Smooth muscle cell of trachea (primary cell): ENCODE measurements at places on chromosomes 7 and 10. TPM values are rescaled to one million over a fixed set of nuclear protein-coding genes. Genes with fewer than 3 reads are reported as not detected.

The SCART1 gene
- 3.0 and 3.9 TPM in 2 replicates for total RNA-seq

The CYCS gene
- 16.4 and 24.3 TPM in 2 replicates for total RNA-seq

The TMEM236 gene
- total RNA-seq = under 0.01 TPM in 2 replicates

The PRF1 gene
- total RNA-seq = not detected in 2 replicates

The GNAT3 gene
- not detected in 2 replicates for total RNA-seq

The ZNF488 gene
- total RNA-seq = under 0.01 TPM in 1 of 2 replicates, not detected in the other

The TMEM176B gene
- 0.66 TPM in 1 of 2 replicates, not detected in the other for total RNA-seq

The HACD1 gene
- total RNA-seq = 18.2 and 20.2 TPM in 2 replicates

The CTAGE4 gene
- total RNA-seq = 1.3 and 2.0 TPM in 2 replicates

The LRRC4 gene
- total RNA-seq = 0.29 and 0.33 TPM in 2 replicates

The TWIST1 gene
- total RNA-seq = 76.5 and 118 TPM in 2 replicates

The TLL2 gene
- under 0.01 and 0.17 TPM in 2 replicates for total RNA-seq

The AS3MT gene
- 6.4 and 7.6 TPM in 2 replicates for total RNA-seq

The TSPAN12 gene
- total RNA-seq = 0.73 and 1.5 TPM in 2 replicates

The FKBP9 gene
- total RNA-seq = 346 and 372 TPM in 2 replicates

The VAX1 gene
- total RNA-seq = not detected in 2 replicates

The KCNK18 gene
- total RNA-seq = not detected in 2 replicates
